ENCODE measurements at places on chromosomes 3 and 15. TPM values are rescaled to one million over a fixed set of nuclear protein-coding genes. Genes with fewer than 3 reads are reported as not detected.

Gene PTX3
- polyA plus RNA-seq, result 208 TPM

Gene LYZL4
- polyA plus RNA-seq, result not detected

Gene ATP13A4
- 0.03 TPM for polyA plus RNA-seq

Gene DLL4
- 0.03 TPM for polyA plus RNA-seq

Gene CCR8
- polyA plus RNA-seq, result not detected

Gene CCR9
- not detected for polyA plus RNA-seq

Gene ARNT2
- 17.0 TPM for polyA plus RNA-seq

Gene ESYT3
- 0.24 TPM for polyA plus RNA-seq

Gene ZNF148
- 5.1 TPM for polyA plus RNA-seq

Gene KCNMB3
- 1.1 TPM for polyA plus RNA-seq

Gene FAM81A
- 1.1 TPM for polyA plus RNA-seq
